ENCODE measurements at places on chromosomes 6 and 20.

DNA sequence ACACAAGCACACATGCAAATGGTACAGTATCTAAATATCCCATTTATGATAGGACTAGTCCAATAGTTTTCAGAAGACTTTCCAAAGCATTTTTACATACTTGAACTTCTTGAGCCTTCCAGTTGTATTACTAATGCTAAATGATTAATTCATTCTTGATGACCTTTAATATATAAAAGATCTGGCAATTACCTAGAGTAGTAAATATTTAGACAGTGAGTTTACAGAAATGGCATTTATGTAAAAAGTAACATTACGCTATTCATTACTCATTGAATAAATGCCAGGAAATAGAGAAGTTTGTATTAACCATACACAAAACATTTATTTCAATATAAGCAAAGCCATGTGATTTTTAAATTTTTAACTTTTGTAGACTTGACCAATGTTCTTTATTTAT is 158.8 kb downstream of the DST start:
- peak; percentile 21 for DNase-seq

DNA sequence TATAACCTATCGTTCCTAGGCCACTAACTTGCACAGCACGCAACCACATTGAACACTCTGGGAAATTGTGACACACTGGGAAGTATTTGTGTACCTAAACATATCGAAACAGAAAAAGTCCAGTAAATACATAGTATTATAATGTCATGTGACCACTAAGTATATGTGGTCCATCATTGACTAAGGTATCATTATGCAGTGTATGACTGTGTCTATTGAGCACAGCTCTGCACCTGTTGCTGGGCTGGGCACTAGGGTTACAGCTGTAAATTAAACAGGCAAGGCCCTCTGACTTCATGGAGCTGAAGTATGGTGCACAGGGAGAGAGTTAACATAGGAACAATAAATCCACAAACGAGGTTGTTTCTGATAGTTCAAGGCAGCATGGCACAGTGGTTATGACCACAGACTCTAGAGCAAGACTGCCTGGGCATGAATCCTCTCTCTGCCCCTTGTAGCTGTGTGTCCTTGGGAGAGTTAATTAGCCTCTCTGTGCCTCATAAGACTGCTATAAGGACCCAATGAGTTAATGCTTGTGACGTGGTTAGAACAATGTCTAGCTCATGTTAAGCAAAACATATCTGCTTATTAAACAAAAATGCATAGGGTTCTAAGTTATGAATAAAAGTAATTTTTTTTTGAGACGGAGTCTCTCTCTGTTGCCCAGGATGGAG is 10.6 kb downstream of the BCAS1 start:
- no peak for DNase-seq

GRCh38 chr20:62738025-62738881 is 29.6 kb downstream of the NTSR1 start:
- no peak for DNase-seq

GRCh38 chr20:25624500-25624939 is 706 bp upstream of the NANP start:
- DNase-seq = no peak

DNA sequence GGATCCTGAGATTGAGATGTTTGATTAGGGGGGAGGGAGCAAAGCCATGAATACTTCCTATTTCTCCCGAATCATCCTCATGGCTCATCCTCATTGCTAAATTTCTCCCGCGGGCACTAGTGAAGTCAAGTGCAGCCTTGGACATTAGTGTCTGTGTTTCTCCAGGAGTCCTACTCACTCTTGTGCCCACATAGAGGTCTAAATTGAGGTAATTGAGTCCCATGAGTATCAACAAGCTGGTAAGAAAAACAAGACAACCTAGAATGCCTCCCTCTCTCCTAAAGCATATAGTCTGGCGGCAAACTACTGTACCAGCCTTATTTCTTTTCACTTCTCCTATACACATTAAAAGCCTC is 420 bp downstream of the CENPQ start:
- no peak for DNase-seq

GRCh38 chr20:53872561-53873229 is 197.7 kb downstream of the BCAS1 start:
- DNase-seq = peak; percentile 22

- DNase-seq = no peak
Measured at GRCh38 chr6:12297363-12298016, 7.3 kb downstream of the EDN1 start.

DNA sequence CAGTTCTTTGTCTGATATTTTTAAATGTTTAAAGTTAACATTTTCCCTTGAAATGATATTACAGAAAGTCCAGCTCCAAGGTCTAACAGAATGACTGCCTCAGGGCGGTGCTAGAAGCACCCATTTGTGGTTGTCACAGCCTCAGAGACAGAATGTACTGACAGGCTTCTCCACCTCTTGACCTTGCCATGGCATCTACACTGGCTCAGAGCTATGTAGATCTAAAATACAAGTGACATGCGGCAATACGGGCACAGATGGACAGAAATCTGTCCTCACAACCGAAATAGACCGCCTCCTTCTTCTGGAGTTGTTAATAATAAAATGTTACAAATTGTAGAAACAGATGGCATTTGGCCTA is 167.2 kb upstream of the THEMIS start:
- no peak for DNase-seq

DNA sequence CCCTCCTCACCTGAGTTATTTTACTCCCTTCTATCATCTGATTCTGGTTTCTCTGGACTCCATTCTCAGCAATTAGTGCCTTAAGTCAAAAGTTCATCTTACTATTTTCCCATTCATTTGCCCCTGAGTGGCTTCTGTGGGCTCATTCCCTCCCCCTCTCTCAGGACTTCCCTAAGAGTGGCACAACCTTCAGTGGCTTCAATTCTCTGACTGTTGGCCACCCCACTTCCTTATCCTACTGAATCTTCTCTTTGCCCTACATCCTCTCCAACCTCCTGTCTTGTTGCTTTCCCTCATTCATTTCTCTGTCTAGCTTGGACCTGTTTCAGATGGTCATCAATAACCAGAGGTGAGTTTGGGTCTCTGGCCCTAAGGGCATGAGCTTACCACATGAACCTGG is 61.1 kb upstream of the GLP1R start:
- DNase-seq = no peak

DNA sequence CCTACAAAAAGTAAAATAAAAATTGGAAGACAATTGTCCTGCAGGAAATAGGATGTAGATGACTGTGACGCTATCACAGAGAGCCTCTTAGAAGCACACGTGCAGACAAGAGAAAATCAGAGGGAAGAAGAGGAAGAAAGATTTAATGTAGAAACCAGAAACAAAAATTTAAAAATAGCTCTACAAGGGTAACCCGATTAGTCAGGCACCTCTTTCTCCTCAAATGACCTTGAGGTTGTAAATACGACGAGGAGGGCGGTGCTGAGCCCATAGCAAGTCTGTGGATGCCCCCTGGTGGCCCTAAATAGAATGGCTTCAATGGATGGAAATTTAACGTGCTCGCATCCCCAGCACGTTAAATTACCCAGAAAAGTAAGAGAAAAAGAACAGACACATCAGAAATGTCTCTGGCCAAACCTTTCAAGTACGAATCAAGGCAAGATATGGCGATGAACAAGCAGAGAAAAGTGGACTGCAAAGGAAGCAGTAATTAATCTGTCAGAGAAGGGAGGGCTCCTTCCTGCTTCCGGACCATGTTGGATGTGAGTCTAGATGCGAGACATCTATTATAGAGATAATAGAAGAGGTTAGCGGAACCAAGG is 4.2 kb upstream of the PRPH2 start:
- peak; percentile 89 for DNase-seq

- DNase-seq = no peak
Measured at GRCh38 chr6:45970326-45970725, 45.3 kb downstream of the CLIC5 start.

DNA sequence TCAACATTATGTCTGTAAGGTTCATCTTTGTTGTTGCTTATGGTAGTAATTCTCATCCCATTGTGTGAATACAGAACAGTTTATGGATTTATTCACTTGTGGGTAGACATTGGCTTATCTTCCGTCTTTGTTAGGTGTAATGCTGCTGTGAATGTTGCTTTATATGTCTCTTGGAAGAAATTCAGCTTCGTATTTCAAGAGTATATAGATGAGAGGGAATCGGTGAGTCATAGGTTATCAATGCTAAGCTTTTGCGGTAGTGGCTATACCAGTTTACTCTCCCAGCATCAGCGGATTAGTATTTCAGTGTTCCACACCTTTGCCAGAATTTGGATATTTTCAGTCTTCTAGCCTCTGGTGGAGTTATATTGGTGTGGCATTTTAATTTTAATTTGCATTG is 77.8 kb downstream of the ZFAND3 start:
- no peak for DNase-seq

DNA sequence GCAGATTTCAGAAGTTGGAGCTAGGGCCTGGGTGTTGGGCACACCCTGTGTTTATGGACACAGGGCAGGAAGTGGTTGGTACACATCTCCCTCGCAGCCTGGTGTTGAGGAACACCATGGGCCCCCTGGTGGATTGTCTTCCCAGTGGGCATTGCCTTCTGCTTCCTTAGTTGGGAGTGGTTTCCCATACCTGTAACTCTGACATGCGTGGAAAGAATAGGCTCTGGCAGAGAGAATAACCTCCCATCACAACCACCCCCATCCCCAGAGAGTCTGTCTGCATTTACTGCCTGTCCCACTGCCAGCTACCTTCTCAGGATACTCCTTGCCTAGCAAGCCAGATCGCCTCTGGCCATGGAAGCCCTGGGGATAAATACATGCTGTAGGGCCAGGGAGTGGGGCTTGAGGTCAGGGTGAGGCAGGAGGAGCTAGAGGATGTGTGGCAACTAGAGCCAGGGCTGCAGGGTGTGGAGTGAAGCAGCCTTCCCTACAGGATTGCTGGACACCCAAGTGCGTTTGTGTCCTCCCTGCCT is 14.7 kb downstream of the LRRC73 start:
- peak; percentile 71 for DNase-seq

Data from foreskin fibroblast (primary cell).